ENCODE measurements at places on chromosomes 4 and X.

DNA sequence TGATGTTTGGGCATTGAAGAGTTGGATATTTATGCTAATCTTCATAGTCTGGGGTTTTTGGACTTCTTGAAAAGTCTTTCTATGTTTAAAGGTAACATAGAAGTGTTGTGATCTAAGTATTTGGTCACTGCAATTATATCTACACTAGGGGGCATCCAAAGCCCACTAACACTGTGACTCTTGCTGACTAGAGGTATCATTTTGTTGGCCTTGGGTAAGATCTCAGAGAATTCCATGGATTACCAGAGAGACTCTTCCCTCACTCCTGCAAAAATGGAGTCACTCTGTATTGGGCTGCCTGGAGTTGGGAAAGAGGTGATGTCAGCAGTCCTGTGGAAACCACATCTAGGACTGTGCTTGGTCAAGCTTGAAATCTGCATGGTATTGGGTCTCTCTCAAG is 1077.6 kb downstream of the FAM133A start:
- DNase-seq = no peak

GRCh38 chrX:47500554-47500953 is 17.5 kb upstream of the ZNF41 start:
- DNase-seq = no peak

DNA sequence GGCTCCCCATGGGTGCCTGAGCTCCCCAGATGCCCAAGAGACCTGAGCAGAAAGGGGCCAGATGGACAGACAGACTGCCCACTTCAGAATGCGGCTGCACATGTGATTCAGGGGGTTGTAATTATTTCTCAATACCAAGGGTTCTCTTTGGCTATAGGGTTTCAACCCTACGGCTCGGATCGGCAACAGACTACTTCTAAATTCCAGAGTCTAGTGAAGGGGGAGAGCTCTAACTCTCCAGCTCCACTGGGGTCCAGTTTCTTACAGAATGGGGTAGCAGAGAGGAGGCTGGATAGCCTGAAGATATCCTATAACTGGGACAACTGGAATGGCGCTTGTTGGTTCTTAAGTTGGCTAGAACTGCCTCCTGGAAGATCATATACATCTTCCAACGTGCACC is 136.3 kb downstream of the MGST2 start:
- no peak for DNase-seq

DNA sequence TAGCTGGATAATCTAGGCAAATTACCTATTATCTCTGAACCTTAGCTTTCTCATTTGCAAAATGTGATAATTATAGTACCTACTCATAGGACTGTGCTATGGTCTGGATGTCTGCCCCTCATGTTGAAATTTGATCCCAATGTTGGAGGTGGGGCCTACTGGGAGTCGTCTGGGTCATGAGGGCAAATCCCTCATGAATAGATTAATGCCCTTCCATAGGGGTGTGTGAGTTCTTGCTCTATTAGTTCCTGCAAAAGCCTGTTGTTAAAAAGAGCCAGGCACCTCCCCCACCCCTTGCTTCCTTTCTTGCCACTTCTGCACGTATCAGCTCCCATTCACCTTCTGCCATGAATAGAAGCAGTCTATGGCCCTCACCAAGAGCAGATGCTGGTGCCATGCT is 73.9 kb downstream of the SERTM2 start:
- DNase-seq = no peak

DNA sequence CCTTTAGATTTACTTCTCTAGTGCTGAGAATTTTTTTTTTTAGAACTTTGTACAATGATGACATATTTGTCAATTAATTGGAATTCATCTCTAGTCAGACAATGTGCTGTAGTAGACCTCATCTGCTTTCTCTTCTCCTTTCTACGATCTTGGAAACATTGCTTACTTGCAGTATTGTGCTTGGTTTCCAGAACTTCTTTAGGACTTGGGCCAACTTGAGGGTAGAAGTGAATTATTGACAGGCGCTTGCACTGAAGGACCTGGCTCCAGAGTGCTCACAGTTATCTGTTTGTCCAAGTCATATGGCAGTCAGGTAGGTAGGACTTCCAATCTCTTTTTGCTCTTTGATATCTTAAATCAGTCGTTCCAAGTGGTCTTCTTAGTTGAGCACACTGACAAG is 39.6 kb downstream of the FNIP2 start:
- DNase-seq = no peak

GRCh38 chr4:6520978-6521377 is 48.6 kb upstream of the PPP2R2C start:
- no peak for DNase-seq

DNA sequence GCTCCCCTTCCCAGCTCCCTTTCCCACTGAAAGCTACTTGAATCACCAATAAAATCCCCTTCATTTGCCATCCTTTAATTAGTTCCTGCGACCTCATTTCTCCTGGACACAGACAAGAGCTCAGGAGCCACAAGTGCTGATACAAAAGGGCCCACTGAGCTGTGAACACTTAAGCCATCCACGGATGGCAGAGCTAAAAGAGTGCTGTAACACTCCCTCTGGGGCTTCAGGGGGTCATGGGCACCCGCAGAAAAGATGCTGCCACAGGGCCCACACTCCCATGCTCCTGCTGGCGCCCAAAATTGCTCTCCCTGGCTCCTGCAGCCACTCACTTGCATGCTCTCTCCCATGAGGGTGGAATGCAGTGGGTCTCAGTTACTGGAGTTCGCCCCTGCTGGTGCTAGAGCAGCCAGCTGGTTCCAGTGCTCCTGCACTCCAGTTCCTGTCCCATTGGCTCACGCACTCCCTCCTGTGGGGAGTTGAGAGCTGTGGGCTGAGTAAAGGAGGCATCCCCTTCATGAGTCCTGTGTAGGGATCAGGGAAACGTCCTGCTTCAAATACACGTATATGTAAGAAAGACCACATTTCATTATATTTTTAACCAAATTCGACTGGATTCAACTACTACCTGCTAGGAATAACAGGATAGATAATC is 1291.0 kb downstream of the ARAP2 start:
- no peak for DNase-seq

GRCh38 chrX:17413228-17413627 is 38.2 kb downstream of the NHS start:
- no peak for DNase-seq

DNA sequence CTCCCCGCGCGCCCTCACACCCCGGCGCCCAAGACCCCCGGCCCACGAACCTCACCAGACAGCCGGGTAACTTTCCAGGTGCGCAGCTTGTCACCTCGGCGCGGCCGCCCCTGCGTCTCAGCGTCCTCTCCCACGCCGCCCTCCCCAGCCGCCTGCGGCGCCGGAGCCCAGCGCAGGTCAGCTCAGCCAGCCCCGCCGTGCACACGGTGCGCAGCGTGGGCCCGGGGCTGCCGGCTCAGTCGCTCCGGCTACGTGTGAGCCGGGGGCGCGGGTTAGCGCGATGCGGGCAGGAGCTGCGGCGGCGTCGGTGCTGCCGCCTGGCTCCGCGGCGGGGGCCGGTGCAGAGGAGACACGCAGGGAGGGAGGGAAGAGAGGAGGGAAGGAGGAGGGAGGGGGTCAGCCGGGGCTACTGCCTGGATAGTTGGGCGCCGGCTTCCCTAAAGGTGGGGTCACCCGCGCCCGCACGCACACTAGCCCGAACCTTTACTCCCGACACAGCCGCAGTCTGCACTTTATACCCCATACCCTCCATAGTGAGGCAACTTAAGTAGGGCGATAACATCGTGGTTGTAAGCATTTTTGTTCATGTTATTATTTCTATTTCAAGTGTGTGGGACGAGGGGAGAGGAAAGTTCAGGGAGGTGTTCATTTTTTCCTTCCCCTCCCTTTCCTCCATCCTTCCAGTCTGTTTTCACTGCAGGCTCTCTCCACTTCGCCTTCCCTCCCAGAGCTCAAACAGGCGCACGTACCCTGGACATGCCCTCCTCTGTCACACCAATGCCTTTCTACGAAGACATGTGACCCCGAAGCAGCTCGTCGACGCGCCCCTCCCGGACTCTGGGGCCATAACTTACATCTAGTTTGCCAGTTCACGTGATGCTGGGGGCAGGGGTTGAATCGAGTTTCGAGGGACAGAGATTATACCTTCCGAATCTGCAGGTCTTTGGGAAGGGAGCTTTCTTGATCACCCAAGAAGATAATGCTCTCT is at the start of gene PRKG2:
PRKG2 (minus strand) TSS at position 342 of the 988 bp plus-strand sequence. CDS start 10,175 bp downstream, outside the sequence.
- no peak for DNase-seq

DNA sequence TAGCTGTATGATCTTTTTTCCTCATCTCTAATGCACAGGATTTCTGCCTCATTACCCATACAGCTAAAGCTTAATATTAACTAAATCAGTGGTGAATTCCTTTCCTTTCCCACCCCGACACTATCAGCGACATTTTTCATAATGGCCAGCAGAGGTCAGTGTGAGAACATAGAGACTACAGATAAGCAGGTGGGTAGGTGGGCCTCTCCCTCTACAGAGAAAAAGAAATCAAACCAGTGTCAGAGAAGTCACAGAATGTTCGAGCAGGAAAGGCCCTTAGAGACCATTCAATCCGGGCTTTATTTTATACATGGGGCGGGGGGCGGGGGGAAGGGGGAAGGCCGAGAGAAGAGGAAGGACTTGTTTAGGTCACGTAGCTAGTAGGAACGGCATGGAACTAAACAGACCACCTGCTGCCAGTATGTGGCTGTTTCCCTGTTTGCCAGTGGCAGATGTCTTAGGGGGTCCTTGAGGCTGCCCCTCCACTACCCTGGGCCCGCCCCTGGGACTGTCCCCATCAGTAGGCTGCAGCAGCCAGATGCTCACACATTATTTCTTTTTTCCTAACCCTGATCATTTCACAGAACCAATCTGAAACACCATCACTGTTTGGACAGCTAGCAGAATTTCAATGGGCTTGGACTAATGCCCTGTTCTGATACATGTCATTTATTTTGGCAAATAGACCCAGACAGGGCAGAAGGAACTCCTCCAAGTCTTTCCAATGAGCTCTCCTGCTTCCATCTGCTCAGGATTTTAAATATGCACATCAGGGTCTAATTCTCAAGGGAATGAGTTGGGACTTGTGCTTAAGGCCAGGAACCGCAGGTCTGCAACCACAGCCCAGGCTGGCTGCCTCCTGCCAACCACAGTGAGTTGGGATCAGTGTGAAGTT is 133.4 kb downstream of the ATG4A start:
- no peak for DNase-seq

All from non-pigmented ciliary epithelial cell (primary cell).